ENCODE measurements at places on chromosomes 3 and 15. TPM values are rescaled to one million over a fixed set of nuclear protein-coding genes. Genes with fewer than 3 reads are reported as not detected.
A peak's percentile ranks its signal among the peaks of the same experiment; 100 is the strongest.

The NDUFAF3 gene
- total RNA-seq, result 63.8 TPM

The TRAT1 gene
- 109 TPM for total RNA-seq

The PARP14 gene
- 27.9 TPM for total RNA-seq

The TLR9 gene
- total RNA-seq, result 0.27 TPM

The LRTM1 gene
- not detected for total RNA-seq

GRCh38 chr3:127123533-127123932 lies 69.4 kb upstream of the PRR23E start:
- H3K36me3 ChIP-seq, result no peaks in the 10 kb centered on the region
- no peak for DNase-seq
- no peaks in the 10 kb centered on the region for H3K27me3 ChIP-seq

GRCh38 chr3:63724987-63725386 lies 72.5 kb downstream of the SNTN start:
- no peaks in the 10 kb centered on the region for H3K36me3 ChIP-seq
- H3K27ac ChIP-seq, result no peak overlapping the region
- DNase-seq, result no peak
- no peaks in the 10 kb centered on the region for H3K4me1 ChIP-seq
- H3K4me3 ChIP-seq, result no peak overlapping the region
- no peaks in the 10 kb centered on the region for H3K27me3 ChIP-seq

GRCh38 chr3:71322154-71322553 lies 261.4 kb downstream of the FOXP1 start:
- no peak overlapping the region for H3K4me3 ChIP-seq
- no peak overlapping the region for H3K27ac ChIP-seq
- H3K27me3 ChIP-seq, result no peaks in the 10 kb centered on the region
- no peaks in the 10 kb centered on the region for H3K4me1 ChIP-seq

- H3K27me3 ChIP-seq, result no peaks in the 10 kb centered on the region
- H3K27ac ChIP-seq, result no peak overlapping the region
- H3K4me1 ChIP-seq, result no peaks in the 10 kb centered on the region
- peaks cover 52% of the 10 kb centered on the region for H3K36me3 ChIP-seq
Measured at GRCh38 chr15:50653156-50653743, 33.3 kb downstream of the TRPM7 start.

DNA sequence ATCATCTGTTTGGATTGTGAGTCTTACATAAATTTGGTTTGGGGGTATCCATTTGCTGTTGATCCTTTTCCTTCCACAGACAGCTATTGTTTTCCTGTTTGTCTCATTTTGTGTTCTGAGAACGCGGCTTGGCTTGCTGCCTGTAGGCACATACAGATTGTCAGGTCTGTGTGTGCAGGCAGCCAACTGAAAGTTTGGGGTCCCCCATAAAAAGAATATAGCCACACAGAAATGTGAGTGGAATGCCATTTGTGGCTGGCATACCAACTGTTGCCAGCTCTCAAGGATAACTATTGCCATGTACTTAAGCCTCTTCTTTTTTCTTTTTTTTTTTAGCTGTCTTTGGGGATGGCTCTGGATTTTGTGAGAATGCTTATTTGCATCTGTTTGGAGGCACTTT lies 1308.0 kb downstream of the ROBO1 start:
- H3K36me3 ChIP-seq, result no peaks in the 10 kb centered on the region
- H3K4me3 ChIP-seq, result no peak overlapping the region
- no peak overlapping the region for H3K27ac ChIP-seq
- H3K4me1 ChIP-seq, result no peaks in the 10 kb centered on the region
- no peaks in the 10 kb centered on the region for H3K27me3 ChIP-seq

DNA sequence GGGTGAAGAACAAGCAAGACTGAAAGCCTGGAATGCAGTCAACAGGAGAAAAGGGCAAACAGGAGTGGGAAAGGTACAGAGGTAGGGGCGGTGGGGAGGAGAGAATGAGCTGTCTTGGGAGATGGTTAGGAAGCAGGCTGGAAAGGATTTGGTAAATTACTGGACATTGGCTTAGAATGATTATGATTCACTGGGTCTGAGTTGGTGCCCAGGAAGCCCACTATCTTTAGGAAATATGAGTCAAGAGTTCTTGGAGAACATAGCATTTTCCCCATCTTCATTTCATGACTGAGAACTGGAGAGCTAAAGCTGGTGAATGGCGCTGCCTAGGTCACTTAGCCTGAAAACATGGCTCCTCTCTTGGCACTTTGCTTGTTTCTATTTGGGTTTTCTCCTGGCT lies 74.7 kb upstream of the C3orf80 start:
- DNase-seq, result no peak
- H3K4me3 ChIP-seq, result no peak overlapping the region
- no peak overlapping the region for H3K27ac ChIP-seq
- no peaks in the 10 kb centered on the region for H3K4me1 ChIP-seq

DNA sequence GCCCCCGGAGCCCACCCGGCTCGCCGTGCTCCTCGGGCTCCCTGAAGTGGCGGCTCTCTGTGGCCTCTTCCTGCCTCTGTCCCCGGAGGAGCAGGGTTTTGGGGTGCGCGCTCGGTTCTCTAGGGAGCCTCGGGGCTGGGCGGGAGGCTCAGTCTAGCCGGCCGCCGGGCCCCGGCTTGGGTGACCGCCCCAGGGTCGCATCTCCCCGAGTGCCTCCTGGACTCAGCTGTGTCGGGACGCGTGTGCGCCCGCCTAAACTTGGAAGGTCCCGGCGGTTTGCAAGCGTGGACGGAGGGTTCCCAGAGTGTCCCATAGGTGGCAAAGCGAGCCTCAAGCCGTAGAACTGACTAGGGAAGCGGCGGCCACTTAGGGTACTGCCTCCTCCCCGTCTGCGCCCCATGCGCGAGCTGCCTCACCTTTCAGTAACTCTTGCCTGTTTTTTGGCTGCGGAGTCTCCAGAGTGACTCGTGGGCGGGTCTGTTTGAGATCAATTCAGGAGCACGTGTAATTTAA lies 601 bp downstream of the ACTL6A start:
- peaks cover 8% of the 10 kb centered on the region for H3K36me3 ChIP-seq
- H3K27me3 ChIP-seq, result no peaks in the 10 kb centered on the region
- DNase-seq, result peak; percentile 39
- peaks cover 10% of the 10 kb centered on the region for H3K4me1 ChIP-seq
- H3K27ac ChIP-seq, result peak overlapping the region; percentile 78

- no peaks in the 10 kb centered on the region for H3K27me3 ChIP-seq
- DNase-seq, result no peak
- H3K27ac ChIP-seq, result no peak overlapping the region
- no peaks in the 10 kb centered on the region for H3K4me1 ChIP-seq
- no peak overlapping the region for H3K4me3 ChIP-seq
Measured at GRCh38 chr15:77098572-77098971, 27.7 kb upstream of the TSPAN3 start.

- no peak overlapping the region for H3K4me3 ChIP-seq
- no peak overlapping the region for H3K27ac ChIP-seq
- no peak for DNase-seq
- no peaks in the 10 kb centered on the region for H3K4me1 ChIP-seq
Measured at GRCh38 chr15:57537072-57537471, 54.6 kb upstream of the MYZAP start.

DNA sequence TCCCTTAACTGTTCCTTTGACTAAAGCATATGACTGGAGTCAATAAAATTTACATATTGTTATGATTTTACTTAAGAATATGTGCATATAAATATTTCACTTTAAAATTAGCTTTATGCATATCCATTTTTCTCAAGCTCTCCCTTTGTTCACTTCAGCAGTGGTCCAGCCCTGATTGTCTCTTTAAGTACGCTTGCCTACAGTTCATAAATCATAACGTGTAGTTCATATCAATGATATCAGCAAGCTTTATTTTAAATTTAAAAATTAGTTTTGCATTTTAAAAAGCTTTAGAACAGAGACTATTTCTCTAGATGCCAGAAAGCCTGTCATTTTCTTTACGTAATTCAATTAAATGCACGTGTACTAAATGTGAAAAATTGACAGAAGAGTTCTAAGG lies 721.9 kb downstream of the OTOL1 start:
- H3K27me3 ChIP-seq, result no peaks in the 10 kb centered on the region
- no peak overlapping the region for H3K4me3 ChIP-seq
- H3K36me3 ChIP-seq, result no peaks in the 10 kb centered on the region
- no peaks in the 10 kb centered on the region for H3K4me1 ChIP-seq

- no peak for DNase-seq
- H3K4me1 ChIP-seq, result no peaks in the 10 kb centered on the region
- H3K27ac ChIP-seq, result no peak overlapping the region
- no peaks in the 10 kb centered on the region for H3K36me3 ChIP-seq
- no peaks in the 10 kb centered on the region for H3K27me3 ChIP-seq
- H3K4me3 ChIP-seq, result no peak overlapping the region
Measured at GRCh38 chr3:117408811-117409210, 699.2 kb downstream of the TUSC7 start.
